Stimulated activated CD4-positive, alpha-beta T cell treated with anti-CD3 and anti-CD28 coated beads, TNF-alpha, amount 100 ng/mL, for 4 hours (primary cell): ENCODE measurements at places on chromosomes 12 and 14.

DNA sequence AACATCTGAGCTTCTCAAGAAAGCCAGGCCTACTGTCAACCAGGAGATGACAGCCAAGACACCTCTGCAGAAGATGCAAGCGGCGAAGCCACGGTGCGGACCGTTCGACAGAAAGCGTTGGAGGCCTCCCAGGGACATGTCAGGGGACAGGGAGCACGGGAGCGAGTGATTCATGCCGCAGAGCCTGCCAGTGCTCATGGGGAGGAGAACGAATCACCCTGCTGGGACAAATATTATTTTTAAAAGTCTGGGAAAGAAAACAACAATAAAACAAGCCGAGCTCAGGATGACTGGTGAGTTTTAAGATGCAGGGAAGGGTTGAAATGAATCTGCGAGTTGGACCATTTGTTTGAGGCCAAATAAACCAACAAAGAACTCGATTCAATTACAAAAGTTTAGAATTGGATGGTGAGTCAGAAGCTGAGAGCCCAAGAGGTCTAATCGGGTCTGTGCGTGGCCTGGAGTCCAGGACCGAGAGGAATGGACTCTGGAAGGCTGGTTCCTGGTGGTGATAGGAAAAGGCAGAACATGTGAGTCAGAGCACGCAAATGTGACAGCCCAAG lies 91.0 kb downstream of the RBM19 start:
- DNase-seq = no peak

- no peak for DNase-seq
Measured at GRCh38 chr14:100027771-100028490, 37.3 kb upstream of the EVL start.

DNA sequence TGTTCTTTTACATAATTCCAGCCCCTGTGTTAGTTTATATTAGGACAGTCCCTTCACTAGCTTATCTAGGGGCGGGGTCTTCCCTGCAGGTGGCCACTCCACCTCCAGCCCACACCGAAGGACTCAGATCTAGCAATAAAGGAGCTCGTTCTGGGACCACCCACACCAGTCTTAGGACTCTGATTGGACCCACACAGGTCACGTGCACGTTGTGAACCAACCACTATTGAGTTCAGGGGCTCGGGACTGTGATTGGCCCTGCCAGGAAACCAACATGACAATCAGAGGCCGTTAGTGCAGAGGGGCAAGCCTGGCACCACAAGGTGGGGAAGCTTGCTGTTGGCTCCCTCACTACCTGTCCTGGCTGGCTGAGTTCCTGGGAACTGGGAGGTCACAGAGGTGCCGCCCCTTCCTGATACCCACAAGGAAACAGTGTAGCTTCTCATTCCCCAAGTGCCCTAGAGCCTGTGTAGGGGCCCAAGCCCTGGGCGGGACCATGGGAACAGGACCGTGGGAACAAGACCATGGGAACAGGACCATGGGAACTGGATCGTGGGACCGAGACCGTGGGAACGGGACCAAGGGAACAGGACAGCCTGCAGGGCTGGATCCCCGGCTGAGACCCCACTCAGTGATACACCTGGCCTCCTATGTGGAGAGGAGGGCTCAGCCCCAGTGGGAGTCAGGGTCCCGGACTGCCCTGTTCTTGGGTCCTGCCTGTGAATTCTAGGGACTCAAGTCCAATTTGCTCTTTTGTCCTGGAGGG lies 297.8 kb downstream of the ADGRD1 start:
- DNase-seq = no peak

DNA sequence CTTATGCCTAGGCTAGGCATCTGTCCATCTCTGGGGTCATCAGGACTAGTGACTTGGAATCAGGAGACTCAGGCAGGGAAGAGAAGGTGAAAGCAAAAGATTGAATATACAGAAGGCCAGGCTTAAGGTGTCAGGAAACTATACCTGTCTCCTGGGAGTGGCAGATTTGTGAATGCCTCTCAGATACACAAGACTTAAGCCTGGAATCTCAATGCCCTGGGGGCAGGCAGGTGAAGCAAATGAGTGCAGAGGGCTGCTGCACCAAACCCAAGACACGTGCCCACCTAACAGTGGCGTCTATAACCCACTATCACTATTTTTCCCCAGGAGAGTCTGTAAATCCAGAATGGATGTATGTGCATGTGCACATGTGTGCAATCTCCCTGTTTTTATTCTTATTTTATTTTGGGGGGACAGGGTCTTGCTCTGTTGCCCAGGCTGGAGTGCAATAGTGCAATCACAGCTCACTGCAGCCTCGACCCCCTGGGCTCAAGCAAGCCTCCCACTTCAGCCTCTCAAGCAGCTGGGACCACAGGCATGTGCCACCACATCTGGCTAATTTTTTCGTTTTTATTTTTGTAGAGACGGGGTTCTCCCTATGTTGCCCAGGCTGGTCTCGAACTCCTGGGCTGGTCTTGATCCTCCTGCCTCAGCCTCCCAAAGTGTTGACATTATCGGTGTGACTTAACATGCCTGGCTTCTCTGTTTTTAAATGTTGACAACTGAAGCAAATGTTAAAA lies 31.9 kb upstream of the FOS start:
- DNase-seq = no peak

DNA sequence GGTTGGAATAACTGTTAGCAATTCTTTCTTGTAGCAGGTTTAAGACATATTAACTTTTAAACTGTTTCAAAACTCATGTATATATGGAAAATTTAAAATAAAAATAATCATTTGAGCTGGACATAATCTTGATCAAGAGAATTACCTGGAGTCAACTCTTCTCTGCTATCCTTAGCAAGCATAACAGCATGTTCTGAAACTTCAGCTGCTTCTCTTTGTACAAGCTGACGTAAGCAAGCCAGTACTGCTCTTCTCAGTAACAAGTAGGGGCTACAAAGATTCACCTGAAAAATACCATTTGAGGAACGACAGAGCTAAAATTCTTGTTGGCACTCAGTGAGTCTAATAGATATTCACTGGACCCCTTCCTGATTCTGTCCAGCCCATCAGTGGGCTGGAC lies 83.0 kb downstream of the HEATR5A start:
- DNase-seq = no peak

- DNase-seq = no peak
Measured at GRCh38 chr12:22935090-22935489, 310.1 kb downstream of the ETNK1 start.

DNA sequence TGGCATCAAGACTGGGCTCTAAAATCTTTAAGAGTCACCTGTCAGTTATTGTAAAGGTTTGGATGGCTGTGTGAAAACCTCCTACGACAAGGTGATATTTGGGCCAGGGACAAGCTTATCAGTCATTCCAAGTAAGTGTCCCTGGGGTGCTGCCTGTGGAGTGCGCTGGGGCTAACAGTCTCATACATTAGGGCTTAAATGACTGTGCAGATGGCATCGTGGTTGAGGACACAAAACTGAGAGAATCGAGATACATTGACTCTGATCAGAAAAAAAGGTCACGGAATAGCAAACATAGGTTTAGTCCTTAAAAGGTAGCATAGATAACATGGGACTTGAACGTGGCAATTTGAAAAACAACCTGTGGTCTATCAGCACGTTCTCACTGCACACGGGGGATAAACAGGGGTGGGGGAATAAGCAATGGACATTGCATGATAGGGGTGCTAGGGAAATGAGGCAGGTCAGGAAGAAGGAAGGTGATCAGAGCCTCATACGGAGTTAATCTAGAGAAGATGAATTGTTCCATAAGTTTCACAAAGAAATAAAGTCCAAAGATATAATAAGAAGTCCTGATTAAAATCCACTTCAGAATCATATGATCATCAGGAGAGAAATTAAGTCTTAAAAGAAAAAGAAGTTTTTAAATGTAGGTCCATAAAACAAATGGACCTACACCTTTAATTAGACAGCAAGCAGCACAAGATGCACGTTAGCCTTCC lies 100.3 kb downstream of the DAD1 start:
- DNase-seq = no peak

- no peak for DNase-seq
Measured at GRCh38 chr12:112163471-112163991, 38.2 kb downstream of the TRAFD1 start.

GRCh38 chr14:38762426-38762825 lies 340.6 kb downstream of the SEC23A start:
- DNase-seq = no peak

GRCh38 chr12:42426746-42427145 lies 100.8 kb downstream of the PPHLN1 start:
- no peak for DNase-seq

DNA sequence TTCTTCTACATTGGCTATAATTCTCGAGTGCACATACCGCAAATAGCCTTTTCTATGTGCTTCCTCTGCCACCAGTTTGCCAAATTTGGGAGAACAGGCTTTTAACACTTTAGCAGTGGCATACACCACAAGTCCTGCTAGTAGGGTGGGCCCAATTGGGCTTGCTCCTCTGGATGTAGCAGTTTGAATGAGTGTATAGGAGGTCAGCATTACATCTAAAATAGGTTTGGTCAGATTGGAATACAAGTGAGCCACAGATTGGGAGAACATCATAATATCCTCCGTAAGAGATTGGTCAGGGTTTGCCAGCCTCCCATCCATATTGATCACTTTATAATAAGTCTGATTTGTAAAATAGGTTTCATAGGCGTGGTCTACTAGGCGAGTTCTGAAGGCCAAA lies 902 bp downstream of the ABCD2 start:
- DNase-seq = no peak

DNA sequence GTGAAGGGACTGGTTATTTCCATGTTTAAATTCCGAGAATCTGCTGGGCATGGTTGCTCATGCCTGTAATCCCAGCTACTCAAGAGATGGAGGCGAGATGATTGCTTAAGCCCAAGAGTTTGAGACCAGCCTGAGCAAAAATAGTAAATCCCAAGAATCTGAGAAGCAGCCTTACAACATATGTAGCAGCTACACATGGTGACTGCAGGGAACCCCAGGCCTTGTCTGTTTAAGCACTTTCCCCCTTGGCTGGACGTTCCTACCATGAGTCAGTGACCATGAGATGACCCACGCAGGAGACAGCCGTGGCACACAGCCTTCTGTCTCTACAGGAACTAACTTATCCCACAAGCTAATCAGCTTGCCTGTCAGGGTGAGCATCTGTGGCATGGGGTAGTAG lies 5.5 kb upstream of the SLC24A4 start:
- no peak for DNase-seq

DNA sequence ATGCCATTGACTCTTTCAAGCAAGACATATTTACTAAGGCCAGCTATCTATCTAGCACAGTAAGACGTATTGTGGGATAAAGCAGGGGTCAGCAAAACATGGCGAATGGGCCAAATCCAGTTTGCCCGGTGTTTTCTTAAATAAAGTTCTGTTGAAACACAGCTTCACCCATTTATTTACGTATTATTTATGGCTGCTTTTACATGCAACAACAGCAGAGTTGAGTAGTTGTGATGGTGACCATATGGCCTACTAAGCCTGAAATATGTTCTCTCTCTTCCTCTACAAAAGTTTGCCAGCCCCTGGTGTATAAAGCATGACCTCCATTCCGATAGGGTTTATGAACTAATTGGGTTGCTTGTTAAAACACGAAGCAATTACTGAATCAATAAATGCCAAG lies 322.1 kb downstream of the CCDC91 start:
- no peak for DNase-seq

DNA sequence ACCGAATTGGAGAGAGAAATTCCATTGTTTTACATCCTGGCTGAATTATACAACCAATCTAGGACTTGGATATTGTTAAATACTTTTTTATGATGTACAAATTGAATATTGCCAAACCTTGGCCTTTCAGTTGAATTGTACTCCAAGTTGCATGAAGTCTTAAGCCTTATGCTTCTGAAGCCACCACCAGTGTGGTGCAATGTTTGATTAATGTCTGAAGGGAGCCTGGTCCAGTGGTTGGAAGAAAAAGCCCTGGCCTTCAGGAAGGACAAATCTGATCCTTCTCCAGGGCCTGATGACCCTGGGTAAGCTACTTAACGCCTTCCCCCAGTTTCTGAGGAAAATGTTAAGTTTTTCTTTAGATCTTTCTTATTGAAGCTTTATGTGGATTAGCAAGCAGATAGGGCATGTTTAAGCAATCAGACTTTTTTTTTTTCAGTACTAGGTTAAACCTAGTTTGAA lies 72.0 kb downstream of the PAPOLA start:
- DNase-seq = no peak

- no peak for DNase-seq
Measured at GRCh38 chr14:34318014-34318413, 144.0 kb downstream of the SPTSSA start.

DNA sequence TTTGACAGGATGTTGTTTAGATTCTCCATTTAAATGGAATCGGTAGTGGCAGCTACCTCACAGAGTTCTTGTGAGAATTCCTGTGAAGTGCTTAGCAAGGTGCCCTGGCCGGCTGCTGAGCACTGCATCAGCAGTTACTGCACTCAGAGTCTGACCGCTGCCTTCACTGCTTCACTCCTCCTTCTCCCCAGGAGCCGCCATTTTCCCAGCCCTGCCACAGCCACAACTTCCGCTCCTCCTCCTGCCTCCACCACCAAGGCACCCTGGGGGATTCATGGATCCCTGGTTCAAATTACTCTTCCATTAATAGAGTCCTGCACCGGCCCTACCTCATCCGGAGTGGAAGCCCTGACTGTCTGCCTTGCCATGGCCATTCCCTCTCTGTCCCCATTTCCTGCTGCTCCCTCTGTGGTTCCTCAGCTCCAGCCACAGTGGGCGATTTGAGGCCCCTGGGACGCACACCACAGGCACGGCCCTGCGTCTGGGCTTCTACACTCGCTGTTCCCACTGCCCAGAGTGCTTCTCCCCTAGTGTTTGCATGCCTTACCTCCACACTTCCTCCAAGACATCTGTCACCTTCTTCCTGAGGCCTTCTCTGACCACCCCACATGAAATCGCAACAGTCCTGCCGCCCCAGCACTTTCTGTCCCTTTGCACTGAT lies 210.3 kb downstream of the IPO8 start:
- DNase-seq = no peak

DNA sequence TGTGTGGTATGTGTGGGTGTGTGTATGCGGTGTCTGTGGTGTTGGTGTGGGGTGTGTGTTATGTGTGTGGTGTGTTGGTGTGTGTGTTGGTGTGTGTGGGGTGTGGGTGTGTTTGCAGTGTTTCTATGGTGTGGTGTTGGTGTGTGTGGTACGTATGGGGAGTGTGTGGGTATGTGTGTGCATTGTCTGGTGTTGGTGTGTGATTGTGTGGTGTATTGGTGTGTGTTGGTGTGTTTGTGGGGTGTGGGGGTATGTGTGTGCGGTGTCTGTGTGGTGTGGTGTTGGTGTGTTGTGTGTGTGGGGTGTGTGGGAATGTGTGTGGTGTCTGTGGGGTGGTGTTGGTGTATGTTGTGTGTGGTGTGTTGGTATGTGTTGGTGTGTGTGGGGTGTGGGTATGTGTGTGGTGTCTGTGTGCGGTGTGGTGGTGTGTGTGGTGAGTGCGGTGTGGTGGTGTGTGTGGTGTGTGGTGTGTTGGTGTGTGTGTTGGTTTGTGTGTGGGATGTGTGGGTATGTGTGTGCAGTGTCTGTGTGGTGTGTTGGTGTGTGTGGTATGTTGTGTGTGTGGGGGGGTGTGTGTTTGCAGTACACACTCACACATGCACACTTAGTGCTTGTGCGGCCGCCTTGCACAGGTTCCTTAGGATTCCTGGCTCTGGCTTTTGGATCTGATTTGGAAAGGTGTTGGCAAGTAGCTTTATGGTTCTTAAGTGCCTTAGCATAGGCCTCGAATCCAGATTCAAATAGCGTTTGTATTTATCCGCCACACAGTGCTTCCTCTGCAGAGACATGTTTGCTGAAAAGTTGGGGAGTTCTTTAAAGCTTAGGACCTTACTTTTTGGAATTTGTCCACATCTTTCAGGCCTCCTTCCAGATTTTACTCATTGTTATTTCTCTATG lies 16.4 kb downstream of the MLXIP start:
- DNase-seq = no peak

- no peak for DNase-seq
Measured at GRCh38 chr12:103840462-103840875, 565 bp downstream of the NT5DC3 start.
